Stimulated activated CD4-positive, alpha-beta T cell treated with anti-CD3 and anti-CD28 coated beads, Interleukin-15, amount 100 ng/mL, for 1 hour (primary cell): ENCODE measurements at places on chromosomes 2 and 18.

DNA sequence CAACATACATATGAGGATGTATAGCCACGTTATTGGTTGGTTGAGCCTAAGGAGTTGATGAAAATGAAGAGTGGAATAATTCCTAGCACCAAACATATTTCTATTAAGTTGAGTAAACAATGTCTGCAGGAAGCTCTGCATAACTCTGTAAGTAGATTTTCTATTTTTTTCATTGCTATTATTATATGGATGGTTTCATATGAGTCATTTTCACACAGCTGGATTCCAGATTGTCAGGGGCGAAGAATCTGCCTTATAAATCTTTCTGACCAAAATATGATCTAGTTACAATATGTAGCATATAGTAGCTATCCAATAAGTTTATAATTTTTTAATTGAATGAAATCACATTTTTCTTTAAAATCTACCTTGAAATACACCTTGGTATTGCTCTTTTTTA lies 468.0 kb upstream of the PKDCC start:
- DNase-seq: no peak

GRCh38 chr2:68371581-68371980 lies 6.5 kb downstream of the PLEK start:
- no peak for DNase-seq

- no peak for DNase-seq
Measured at GRCh38 chr2:12720278-12720620, 3.5 kb downstream of the TRIB2 start.

GRCh38 chr2:3116371-3116770 lies 261.2 kb downstream of the EIPR1 start:
- no peak for DNase-seq

DNA sequence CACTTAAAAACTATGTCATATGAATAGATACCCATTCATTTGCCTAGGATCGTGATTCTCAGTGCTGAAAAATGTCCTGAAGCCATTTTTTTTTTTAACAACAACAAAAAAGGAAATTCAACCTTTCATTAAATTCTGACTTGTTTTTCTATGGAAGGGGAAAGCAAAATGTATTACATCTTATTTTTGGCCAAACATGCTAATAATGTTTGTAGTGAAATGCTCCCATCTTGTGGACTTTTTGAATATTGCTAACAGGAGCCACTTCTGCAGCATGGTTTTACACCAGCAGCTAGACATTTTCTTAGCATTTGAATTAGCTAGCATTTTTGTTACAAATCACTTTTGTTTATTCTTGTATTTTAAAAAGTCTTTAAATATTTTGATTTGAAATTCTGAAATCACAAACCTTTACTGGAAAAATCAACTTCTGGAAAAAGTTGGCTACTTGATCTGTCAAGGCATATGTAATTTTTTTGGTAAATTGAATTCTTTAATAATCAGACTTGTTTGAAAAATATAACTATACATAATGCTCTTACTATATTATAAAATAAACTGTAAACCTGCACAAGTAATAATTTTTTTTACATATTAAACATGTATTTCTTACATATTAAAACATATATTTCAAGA lies 75.8 kb downstream of the KIDINS220 start:
- DNase-seq: no peak

DNA sequence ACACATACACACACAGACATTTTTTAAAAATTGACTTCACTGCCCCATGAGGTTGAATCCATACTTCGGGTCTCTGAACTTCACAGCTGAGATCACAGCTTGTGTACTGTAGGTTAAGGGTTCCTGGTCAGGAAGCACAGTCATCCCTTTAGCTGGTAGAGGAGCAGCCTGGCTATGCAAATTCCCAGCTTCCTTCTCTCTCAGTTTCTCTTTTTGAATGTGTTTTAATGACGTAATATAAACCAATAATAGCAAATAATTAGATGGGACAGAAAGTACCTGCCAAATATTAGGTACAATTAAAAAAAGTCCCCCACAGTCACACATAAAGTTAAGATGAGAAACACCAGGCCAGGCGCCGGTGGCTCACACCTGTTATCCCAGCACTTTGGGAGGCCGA lies 178.7 kb downstream of the ZNF385B start:
- no peak for DNase-seq

- DNase-seq: no peak
Measured at GRCh38 chr2:187157046-187157445, 291.0 kb downstream of the CALCRL start.

DNA sequence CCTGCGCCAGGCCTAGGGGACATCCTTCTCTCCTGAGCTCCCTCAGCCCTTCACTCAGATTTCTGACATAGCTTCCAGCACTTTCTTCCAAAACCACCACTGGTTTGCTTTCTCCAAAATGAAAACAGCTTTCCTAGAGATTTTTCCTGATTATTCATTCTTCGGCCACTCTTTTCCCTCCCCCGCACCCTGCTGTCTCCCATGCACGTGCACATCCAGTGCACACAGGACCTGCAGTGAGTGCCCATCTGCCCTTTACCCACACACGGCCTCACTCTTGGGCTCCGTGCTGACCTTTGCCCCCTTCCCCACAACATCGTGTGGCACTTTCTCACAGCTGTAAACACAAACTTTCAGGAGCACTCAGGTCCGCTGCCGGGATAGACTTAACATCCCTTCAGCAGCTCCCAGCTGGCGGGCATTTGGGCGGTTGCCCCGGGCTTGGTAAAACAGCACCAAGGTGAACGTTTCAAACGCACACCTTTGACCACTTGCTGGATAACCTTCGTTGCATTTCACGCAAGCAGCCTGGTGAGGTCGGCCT lies 25.8 kb downstream of the KIF1A start:
- DNase-seq: no peak

GRCh38 chr2:41940745-41941063 lies 107.1 kb upstream of the PKDCC start:
- DNase-seq: no peak

- DNase-seq: no peak
Measured at GRCh38 chr2:159226059-159226461, 60.4 kb downstream of the WDSUB1 start.

DNA sequence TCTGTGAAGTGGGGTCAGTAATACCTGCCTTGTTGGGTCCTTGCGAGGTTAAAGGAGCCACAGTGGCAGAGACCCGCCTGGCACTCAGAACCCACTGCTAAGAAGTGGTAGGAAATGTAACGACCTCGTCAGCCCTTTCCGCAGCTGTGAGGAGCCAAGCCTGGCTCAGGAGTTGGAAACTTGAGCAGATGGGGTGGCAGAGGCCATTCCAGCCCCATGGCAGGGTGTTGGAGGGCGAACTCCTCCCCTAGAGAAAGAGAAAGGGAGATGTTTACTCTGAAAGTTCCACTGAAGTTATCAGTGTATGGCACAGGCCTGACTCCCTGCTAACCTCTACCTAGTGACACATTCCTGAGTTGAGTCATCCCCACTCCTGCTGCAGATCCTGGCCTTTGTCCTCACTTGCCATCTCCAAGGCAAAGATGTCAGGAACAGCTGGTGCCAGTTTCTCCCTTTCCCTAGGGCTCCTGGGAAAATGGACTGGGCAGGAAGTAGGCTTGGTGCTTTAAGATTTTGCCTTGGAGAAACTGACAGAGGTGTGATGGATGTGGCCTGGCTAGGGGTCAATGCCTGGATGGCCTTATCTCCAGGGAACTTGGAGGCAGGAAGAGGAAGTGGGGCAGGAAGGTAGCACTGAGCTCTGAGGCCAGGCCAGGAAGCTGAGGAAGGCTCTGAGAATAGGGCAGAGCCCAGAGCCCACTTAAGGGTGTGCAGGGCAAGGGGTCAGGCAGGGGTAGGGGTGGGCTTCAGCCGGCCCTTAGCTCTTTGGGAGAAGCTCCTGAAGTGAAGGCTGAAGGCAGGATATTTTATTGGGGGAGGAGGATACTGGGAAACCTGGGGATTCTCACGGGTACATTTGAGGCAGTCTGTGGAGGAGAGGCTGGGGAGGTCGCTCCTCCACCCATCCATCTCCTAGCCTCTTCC lies 888 bp downstream of the VAMP5 start:
- no peak for DNase-seq

DNA sequence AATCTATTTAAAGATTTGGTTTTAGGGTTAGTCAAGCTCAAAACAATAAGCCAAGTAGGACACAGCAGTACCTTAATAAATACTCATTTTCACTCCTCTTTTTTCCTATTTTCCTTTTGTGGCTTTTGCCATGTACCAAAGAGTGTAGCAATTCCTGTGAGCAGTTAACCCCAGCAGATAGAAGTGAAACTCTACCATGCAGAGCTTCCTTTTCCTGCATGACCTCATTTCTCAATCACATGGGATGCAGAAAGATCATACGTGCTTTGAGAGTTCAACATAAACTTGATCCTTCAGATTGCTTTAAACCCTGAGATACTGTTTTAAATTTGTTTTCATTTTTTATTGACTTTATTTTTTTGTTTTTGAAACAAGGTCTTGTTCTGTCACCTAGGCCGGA lies 99.1 kb upstream of the ARHGAP15 start:
- no peak for DNase-seq

DNA sequence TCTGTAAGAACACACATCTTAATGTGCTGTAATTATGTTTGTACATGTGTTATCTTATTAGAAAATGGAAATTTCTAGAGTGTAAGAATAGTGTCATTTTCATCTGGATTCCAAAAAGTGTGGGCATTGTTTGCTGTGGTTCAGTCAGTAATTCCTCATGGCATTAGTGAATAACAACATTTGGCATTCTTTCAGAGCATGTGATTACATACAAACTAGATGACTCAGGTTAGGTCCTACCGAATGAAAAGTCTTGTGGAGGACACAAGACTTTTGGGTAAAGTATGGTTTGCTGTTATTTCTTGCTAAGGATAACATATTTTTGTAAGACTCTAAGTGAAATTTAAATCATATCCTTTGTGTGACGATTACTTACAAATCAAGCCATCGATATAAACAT lies 593.1 kb upstream of the NRXN1 start:
- DNase-seq: no peak

DNA sequence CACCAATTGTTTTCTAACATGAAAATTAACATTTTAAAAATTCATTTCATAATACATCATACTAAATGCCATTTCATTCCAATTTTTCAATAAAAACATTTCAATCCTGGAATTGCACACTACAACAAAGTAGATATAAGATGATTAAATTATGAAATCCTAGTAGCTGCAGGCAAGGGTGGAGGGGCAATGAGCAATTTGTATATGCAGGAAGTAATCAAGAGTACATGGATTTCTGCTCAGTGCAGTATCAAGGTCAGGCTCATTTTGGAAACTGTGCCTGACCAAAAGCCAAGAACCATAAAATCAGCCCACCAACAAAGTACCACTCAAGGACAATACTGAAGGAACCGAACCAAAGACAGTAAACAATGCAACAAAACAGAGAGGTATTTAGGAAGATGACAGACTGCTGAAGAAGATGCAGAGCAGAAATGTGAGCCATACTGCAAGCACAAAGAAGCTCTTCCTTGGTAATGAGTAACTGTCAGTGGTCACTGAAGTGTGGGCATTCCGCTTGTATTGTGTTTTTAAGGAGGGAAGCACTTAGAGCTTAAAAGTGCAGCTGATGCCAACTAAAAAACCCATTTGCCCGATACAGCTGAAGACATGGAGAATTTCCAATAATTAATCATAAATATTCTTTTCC lies 34.5 kb upstream of the DSEL start:
- no peak for DNase-seq

- no peak for DNase-seq
Measured at GRCh38 chr18:7064346-7064745, 53.3 kb downstream of the LAMA1 start.

GRCh38 chr18:49026501-49027373 lies 76.0 kb upstream of the SMAD7 start:
- no peak for DNase-seq

DNA sequence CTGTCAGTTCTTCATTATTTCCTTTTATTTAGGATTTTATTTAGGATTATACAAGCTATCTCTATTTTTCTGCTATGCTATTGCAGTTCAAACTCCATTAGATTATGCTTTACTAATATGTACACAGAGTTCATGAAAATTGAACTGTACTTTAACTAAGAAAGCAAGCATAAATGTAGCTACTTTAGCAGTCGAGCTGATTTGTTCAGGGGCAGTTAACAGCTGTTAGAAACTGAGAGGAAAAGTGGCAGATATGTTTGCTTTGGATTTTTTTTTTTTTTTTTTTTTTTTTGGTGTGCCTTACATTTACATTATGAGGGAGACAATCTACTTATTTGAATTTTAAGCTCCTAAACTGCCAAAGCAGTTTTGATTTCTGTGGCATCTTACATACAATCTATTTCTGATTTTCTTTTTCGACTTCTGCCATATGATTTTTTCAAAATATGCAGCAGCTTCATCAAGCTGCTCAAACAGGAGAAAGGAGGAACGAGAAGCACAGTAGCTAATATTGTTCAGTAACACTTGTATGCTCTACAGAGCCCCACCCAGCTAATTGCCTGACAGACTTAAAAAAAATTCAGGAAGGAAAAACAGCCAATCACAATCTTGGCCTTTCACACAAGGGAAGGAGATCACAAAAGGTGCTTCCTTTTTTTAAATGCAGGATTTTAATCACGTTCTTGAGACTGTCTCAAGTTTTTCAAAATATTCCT lies 233.4 kb upstream of the SIX3 start:
- no peak for DNase-seq

DNA sequence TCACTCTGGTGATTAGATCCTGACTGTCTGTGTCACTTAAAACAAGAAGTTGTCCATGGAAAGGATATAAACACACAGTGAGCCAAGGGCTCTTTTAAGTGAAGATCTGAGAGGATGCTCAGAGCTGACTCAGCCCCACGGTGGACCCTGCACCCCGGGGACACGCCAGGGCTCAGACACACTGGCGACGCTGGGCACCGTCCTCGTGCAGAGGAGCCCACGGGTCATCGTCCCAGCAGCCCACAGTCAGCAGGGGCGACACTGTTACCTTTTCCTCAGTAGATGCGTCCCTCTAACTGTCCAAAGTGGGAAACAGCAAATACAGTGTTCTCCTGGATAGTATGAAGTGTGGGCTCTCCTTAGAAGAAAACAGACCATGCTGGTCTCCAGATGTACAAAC lies 225.6 kb downstream of the HDAC4 start:
- no peak for DNase-seq

DNA sequence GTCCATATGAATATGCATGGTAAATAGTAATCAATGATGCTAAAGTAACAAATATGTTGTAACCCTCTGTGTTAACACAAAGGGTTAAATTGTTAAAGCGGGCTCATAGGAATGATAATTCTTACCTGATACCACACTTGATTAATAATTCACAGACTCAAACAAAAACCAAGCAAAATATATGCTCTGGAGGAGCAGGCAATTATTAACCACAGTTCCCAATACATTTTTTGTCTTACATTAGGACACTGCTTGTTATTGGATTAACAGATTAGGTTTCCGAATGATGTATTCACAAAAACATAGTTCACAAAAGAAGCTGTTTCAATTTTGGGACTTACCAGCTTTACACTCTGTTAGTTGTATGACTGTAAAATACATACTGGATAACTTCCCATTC lies 300.9 kb upstream of the LRRTM4 start:
- no peak for DNase-seq

- DNase-seq: no peak
Measured at GRCh38 chr2:102080451-102081242, 61.9 kb upstream of the IL1R1 start.

GRCh38 chr2:84838434-84839145 lies 42.3 kb downstream of the TRABD2A start:
- DNase-seq: no peak
